ENCODE measurements at places on chromosomes 4 and X.

- no peak for DNase-seq
These were observed 2.2 kb downstream of the GRID2 start for GRCh38 chr4:92305878-92306520.

- DNase-seq, result no peak
These were observed 880 bp upstream of the ETDC start for GRCh38 chrX:135308345-135308855.

GRCh38 chr4:7001271-7001670 is 41.9 kb upstream of the TADA2B start:
- no peak for DNase-seq

GRCh38 chr4:183139058-183139750 is 40.1 kb downstream of the WWC2 start:
- no peak for DNase-seq

GRCh38 chrX:40098264-40099054 is 701 bp upstream of the BCOR start:
- DNase-seq, result peak; percentile 48

DNA sequence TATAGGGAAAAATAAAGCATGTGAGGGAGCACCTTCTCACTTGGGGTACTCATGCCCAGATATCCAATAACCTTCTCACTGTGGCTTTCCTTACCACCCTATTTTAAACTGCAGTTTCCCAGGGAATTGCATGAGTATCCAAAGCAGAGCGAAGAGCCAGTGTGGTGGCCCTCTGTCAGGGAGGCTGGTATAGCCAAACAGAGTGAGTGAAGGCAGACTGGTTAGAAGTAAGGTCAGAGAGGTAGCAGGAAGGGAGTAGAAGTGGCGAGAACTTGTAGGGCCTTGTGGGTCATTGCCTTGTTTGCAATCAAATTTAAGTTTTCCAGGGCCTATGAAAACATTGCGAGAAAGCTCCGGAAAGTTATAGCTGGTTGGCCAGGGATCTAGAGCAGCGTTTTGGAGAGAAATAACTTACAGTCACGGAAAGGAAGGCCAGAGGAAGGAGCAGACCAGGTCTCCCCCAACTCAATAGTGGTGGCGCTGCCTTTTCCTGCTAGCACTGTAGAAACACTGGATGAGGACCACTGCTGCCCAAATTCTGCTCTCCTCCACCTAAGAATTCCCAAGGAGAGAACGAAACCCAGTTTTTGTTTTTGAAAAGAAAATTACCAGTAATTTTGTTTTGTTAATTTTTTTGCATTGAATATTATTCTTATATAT is 77.2 kb downstream of the PDLIM5 start:
- no peak for DNase-seq

DNA sequence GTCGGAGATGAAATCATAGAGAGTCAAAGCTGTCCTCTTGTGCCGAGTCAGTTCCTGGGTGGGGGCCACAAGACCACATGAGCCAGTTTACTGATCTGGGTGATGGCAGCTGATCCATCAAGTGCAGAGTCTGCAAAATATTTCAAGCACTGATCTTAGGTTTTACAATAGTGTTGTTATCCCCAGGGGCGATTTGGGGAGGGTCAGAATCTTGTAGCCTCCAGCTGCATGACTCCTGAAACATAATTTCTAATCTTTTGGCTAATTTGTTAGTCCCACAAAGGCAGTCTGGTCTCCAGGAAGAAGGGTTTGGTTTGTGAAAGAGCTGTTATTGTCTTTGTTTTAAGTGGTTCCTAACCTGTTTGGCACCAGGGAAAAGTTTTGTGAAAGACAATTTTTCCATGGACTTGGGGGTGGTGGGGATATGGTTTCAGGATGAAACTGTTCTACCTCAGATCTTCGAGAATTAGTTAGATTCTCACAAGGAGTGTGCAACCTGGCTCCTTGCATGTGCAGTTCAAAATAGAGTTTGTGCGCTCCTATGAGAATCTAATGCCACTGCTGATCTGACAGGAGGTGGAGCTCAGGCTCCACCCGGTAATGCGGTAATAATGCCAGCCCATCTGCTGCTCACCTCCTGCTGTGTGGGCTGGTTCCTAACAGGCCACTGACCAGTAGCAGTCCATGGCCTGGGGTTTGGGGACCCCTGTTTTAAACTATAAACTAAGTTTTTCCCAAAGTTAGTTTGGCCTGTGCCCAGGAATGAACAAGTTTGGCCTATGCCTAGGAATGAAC is 29.2 kb downstream of the METAP1 start:
- no peak for DNase-seq

DNA sequence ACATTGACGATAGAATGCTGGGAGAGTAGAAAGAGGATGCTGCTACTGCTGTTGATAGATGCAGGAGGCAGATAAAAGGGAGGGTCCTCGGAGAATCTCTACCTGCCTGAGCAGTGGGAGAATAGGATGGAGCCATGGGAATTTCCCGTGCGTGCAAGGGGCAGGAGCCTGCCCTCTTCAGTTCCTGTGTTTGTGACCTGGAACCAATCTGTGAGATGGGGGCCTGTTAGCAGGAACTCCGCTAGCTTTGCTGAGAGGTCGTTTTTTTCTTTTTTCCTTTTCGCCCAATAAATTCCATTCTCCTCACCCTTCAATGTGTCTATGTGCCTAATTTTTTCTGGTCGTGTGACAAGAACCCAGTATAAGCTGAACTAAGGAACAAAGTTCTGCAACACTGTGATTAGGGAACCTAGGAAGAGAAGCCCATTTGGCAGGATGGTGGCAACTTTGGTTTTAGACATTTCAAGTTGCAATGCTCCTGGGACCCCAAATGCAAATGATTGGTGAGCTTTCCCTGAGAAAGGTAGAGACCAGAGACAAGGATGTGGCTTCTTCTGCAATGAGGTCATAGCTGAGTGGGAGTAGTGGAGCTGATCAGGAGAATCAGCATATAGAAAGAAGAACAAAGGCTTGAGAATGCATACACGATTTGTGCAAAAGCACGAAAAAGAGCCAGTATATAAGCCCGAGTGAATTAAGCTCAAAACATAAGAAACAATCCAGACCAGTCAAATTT is 23.9 kb downstream of the SLC39A8 start:
- no peak for DNase-seq

GRCh38 chrX:45056428-45057145 is 144.1 kb downstream of the DIPK2B start:
- no peak for DNase-seq

- DNase-seq, result peak; percentile 10
These were observed 2.2 kb downstream of the MAMLD1 start for GRCh38 chrX:150365051-150365989.

DNA sequence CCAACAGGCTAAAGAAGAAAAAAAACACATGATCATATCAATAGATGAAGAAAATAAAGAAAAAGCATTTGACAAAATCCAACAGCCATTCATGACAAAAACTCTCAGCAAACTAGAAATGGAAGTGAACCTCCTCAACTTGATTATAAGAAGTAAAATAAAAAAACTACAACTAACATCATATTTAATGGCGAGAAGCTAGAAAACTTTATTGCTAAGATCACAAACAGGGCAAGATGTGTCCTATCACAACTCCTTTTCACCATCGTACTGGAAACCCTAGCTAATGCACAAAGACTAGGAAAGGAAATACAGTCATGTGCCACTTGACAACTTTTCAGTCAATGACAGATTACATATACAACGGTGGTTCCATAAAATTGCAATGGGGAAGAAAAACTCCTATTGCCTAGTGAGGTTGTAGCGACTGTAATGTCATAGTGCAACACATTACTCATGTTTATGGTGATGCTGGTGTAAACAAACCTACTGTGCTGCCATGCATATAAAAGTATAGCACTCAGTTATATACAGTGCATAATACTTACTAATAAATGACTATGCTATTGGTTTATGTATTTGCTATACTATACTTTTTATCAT is 12.1 kb upstream of the MANBA start:
- DNase-seq, result no peak

- no peak for DNase-seq
These were observed 1017.2 kb downstream of the PCDH7 start for GRCh38 chr4:31737419-31737818.

- DNase-seq, result no peak
These were observed 38.6 kb downstream of the TSC22D3 start for GRCh38 chrX:107736781-107737531.

- peak; percentile 46 for DNase-seq
These were observed 56.7 kb upstream of the RASSF6 start for GRCh38 chr4:73676861-73677323.

GRCh38 chr4:76723924-76724323 is 174.0 kb downstream of the SOWAHB start:
- DNase-seq, result peak; percentile 41

DNA sequence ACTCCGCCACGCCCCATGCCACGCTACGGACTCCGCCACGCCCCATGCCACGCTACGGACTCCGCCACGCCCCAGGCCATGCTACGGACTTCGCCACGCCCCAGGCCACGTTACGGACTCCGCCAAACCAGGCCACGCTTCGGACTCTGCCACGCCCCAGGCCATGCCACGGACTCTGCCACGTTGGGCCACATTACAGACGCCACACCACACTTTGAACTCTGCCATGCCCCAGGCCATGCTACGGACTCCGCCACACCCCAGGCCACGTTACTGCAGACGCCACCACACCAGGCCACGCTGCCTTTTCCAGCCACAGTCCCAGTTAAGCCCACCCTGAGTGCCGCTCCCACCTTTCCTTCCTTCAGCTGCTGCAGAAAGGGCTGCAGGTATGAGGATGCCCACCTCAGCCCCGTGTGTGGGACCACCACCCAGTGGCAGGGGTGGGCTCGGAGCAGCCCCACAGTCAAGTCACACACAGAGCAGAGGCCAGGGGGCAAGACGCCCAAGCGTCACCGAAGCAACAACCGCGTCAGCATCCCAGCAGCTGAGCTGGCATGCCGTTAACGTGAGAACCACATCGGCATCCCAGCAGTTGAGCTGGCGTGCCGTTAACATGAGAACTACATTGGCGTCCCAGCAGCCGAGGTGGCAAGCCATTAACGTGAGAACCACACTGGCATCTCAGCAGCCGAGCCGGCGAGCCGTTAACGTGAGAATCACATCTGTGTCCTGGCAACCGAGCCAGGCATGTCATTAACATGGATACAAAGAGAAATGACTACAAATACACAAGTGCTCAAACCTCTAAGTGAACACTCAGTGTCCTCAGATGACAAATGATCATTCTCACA is 26.4 kb downstream of the GAK start:
- DNase-seq, result no peak

DNA sequence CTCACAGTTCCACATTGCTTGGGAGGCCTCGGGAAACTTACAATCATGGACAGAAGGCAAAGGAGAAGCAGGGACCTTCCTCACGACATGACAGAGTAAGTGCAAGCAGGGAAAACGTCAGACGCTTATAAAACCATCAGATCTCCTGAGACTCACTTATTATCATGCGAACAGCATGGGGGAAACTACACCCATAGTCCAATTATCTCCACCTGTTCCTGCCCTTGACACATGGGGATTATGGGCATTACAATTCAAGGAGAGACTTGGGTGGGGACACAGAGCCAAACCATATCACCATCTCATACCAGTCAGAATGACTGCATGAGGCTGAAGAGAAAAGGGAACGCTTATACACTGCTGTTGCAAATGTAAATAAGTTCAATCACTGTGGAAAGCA is 1066.9 kb upstream of the PCDH7 start:
- DNase-seq, result no peak

DNA sequence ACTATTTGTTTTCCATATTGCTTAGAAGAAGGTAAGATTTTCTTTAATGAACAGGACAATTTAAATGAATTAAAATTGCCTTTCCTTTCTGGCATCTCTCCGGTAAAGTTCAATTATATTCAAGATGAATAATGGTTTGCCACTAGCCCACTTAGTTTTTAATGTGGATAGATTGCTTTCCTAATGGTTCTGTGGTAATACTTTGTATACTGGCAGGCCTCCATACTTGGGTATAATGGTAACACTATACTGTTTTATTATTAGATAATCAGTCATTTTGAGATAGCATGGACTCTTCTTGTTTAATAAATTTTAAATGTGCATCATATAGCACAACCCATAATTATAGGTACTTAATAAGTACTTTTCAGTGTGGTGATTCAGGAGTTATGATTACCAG is 89.5 kb downstream of the ELOVL6 start:
- DNase-seq, result no peak

DNA sequence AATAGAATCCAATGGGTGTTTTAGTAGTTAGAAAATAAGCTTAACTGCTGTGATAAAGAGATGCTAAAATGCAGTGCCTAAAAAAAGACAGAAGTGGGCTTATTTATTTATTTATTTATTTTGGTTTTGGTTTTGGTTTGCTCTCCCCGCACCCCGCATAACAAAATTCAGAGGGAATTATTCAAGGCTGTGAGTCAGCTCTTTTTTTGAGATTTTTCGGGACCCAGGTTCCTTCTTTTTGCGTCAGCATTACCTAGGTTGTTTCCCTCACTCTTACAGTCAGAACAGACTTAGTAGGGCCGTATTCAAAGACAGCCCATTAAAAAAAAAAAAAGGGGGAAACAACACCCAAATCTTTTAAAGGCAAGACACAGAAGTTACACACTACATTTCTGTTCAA is 1495.5 kb upstream of the ADGRL3 start:
- DNase-seq, result no peak

DNA sequence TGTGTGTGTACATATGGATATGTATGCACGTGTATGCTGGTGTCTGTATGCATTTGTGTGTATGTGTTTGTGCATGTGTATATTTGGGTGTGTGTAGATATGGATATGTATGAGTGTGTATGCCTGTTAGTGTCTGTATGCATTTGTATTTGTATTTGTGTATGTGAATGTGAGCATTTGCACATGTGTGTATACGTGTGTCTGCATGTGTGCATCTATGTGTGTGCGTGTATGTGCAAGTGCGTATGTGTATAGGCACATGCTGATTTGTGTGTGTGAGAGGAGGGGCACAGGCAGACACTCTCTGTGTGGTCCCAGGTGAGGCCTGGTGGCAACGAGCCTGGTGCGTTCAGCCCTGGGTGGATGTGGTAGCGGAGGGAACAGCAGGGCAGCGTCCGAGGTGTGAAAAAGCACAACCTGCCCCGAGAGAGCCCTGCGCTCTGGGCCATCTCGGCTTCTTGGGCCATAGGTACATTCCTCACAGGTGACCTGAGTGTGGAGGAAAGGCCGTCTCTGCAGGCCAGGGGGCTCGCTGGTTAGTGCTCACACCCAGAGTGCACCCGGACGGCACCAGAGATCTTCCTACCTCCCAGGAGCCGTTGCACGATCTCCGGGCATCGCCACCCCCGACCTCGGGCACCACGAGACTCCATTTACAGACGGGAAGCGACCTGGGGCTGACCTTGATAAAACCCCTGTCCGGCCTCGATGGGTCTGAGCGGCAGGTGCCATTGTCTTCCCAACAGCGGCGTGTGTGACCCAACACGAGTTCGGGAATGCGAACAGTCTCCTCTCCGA is 45.0 kb downstream of the ASMT start:
- DNase-seq, result no peak

DNA sequence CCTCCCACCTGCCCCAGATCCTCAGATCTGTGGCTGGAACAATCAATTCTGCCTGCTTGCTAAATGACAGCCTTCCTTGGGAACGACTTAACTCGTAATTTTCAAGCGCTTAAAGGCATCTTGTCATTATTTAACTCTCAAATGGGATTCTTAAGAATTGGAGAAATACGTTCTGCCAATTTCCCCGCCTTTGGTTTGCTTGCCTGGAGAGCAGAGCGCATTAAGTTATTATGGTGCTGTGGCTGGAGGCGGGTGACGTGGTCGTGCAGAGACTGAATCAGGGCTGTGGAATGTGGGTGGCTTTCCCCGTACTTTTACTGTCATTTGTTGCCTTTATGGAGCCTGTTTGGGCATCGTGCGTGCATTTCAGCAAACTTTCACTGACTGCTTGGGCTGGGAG is 78.9 kb upstream of the PSAPL1 start:
- peak; percentile 10 for DNase-seq

Data from LoVo (cell line).